ENCODE measurements at places on chromosomes 5 and 9. TPM values are rescaled to one million over a fixed set of nuclear protein-coding genes. Genes with fewer than 3 reads are reported as not detected.

Gene CDX1
- total RNA-seq = 0.65 TPM

Gene RETREG1
- total RNA-seq = 0.99 TPM

Gene PPP1R26
- 2.8 TPM for total RNA-seq

Gene RANBP3L
- not detected for total RNA-seq

Gene PRXL2C
- 40.0 TPM for total RNA-seq

Gene ZBTB6
- 9.1 TPM for total RNA-seq

Gene PCDHA1
- 0.09 TPM for total RNA-seq

Gene PCDHA3
- 0.49 TPM for total RNA-seq

Gene LCN6
- total RNA-seq = not detected

Gene GAPT
- total RNA-seq = not detected

Gene FOXD4
- total RNA-seq = 0.27 TPM

Gene SNX24
- total RNA-seq = 16.8 TPM

Gene FSTL4
- total RNA-seq = not detected

Gene TAS2R1
- total RNA-seq = not detected

Gene SMIM3
- total RNA-seq = 61.8 TPM

Gene SLC9A3
- total RNA-seq = 1.8 TPM

Gene LCP2
- not detected for total RNA-seq

All from fibroblast of the aortic adventitia (primary cell).